Dermis blood vessel endothelial cell (primary cell): ENCODE measurements at places on chromosomes 16 and 17. TPM values are rescaled to one million over a fixed set of nuclear protein-coding genes. Genes with fewer than 3 reads are reported as not detected.

SCGB1C2 gene
- total RNA-seq, result not detected in 2 replicates

SCNN1B gene
- 10.4 and 24.2 TPM in 2 replicates for total RNA-seq

IGFBP4 gene
- total RNA-seq, result 375 and 706 TPM in 2 replicates

EFNB3 gene
- total RNA-seq, result 0.14 and 0.51 TPM in 2 replicates

NECAB2 gene
- not detected in 2 replicates for total RNA-seq

DNA sequence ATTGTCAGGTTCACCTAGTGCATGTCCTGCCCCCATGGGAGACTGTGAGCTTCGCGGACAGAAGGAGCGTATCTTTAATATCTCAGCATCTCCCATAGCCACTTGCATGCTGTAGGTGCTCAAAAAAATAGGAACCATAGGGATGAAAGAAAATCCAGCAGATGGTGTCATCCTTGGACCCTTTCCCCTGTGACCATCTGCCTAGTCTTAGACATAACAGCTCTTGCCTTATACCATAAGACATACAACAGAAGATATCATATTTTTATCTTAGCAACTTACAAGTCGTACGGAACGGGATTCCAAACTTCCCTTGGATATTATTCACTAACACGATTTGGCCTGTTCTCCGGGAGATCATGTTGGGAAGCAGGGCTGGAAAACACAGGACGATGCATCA lies 14.5 kb downstream of the DHRS7C start:
- no peak for DNase-seq

DNA sequence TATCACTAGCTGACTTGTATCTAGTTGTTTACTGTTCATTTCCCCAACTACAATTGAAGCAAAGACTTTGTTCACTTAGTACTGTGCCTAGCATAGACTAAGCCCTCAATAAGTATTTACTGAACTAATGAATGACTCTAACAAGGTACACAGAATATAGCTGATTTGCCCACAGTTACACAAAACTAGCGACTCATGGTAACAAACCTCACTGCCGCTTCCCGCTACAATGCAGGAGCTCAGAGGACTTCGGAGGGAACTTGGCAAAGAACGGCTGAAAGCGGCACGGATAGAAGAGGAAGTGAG lies 524 bp downstream of the EFTUD2 start:
- DNase-seq, result peak; percentile 61

- no peak for DNase-seq
Observed at GRCh38 chr16:79320956-79321355, 279.6 kb downstream of the MAF start.

DNA sequence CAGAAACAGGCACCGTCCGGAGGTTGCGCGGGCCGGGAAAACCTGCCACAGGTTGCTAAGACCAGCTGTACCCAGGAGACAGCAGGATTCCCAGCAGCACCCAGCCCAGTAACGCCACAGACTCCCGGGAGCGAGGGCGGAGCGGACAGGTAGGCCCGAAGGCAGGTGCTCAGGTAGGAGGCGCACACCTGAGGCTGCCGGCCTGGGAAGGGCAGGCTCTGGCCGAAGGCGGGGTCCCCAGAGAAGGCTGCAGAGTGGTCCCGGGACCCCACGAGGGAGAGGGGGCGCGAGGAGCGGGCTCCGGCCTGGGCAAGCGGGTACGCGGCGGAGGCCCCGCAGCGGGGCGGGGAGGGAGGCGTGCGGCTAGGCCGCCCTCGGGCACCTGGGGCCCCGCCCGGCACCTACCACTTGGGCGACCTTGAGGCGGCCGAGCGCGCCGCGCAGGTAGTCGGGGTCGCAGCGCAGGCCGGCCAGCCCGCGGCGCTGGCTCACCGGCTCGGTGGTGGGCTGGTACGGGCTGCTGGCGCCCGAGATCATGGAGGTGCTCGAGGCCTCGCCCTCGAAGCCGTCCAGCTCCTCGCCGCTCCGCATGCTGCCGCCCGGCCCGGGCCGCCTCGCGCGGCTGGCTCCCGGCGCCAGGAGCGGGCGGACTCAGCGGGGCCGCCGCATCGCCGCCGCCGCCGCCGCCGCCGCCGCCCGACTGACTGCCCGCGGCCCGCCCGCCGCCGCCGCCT lies 441 bp downstream of the CMTM4 start:
- DNase-seq, result no peak

- peak; percentile 66 for DNase-seq
Observed at GRCh38 chr16:31696968-31697743, 169.5 kb downstream of the AHSP start.

DNA sequence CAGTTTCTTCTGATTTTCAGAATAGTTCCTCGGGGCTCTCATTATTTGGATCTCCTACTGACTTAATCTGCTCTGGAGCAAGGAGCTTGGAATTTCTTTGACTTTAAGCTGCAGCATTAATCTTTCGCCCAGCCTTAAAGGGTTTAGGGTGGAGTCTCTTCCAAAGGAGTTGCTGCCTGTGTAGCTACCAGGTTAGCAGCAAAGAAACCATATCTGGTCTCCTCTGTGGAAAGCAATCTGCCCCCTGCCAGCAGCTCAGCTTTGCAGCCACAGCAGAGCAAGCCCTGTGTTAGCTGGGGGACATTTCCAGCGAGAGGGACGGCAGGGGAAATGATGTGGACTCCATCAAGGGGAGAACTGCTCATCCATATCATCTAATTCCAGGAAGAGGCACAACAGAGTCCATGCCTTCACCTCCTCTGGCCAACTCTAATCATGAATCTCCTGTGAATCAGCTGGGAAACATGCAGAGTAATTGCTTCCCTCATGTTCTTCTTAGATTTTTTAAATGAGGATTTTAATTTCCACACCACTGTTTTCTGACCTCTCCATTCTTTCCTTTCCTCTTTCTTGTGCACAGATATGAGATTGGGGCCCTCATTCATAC lies 827.6 kb upstream of the CA10 start:
- no peak for DNase-seq

DNA sequence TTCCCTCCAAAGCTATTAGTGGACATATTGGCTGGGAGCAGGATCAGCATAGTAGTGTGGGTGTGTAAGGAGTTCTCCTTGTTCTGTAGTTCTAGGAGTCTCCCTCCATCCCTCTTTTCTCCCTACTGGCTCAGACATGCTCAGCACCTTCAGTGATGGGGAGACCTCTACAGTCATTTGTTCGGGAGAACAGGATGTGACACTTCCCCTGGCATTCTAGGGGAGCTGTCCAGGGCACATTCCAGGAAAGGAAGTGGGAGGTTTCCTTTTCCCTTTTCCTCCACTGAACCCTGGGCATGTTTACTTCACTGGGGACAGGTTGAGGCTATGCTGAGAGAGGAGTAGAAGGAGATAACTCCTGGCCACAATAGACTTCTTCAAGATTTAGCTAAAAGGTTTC lies 86.5 kb downstream of the MYH13 start:
- no peak for DNase-seq

DNA sequence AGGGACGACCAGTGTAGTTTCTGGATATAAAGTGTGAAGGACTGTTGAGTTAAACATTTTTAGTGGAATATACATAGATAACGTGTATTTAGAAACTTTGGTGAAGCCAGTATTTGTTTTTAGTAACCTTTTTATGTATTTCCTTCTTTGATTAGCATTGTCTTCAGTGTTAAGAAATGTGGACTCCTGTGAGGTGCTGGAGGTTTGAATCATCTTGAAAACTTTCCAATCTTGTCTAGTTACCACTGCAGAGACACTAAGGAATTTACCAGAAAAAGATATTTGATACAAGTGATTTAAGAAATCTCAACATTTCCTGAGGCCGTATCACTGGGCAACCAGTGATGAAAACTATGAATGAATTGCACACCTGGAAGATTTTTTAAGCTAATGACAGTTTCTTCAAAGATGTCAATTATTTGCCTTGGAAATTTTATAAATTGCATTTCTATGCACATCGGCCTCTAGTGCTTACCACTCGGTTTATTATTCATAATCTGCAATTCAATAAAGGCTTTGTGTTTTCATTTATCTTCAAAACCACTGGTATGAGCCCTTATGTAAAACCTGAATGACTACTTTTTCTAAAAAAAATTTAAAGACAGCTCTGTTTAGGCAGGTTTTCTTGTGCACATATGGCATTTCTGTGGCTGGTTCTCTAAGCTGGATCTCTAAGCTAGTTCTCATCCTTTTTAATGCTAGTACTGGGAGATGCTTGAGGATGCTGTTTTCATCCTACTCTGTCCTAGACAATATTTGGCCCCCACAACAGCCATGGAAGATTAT lies 31.4 kb upstream of the ADCY7 start:
- no peak for DNase-seq

- no peak for DNase-seq
Observed at GRCh38 chr17:57174591-57174990, 81.7 kb upstream of the MSI2 start.

- peak; percentile 87 for DNase-seq
Observed at GRCh38 chr16:3027983-3028715, 4.3 kb downstream of the THOC6 start.

DNA sequence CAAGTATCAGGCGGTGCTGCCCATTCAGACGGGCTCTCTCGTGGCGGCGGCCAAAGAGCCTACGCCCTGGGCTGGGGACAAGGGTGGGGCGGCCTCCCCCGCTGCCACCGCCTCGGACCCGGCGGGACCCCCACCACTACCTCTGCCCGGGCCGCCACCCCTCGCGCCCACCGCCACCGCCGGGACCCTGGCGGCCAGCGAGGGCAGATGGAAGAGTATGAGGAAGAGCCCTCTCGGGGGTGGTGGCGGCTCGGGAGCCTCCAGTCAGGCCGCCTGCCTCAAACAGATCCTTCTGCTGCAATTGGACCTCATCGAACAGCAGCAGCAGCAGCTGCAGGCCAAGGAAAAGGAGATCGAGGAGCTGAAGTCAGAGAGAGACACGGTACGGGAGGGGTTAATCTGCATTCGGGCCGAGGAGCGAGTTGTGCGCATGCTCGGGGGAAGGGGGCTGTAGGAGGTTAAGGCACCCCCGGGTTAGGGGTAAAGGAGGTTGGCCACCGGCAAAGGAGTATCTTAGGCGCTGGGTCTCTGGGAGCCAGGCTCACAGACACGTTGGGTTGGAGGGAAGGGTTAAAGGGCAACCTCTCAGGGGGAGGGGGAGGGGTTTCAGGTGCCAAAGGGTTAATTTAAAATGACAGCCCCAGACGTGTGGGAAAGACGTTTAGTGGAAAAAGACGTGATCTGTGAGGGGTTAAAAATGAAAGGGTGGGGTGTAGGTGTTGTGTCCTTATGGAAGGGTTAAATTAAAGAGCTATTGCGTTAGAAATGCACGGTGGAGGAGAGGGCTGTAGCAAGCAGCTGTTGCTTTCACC lies 1.4 kb downstream of the MSL1 start:
- DNase-seq, result peak; percentile 59
